Left renal cortex interstitium (tissue), 4 donors: ENCODE measurements at places on chromosomes 5 and 9.
A peak's percentile ranks its signal among the peaks of the same experiment; 100 is the strongest.

DNA sequence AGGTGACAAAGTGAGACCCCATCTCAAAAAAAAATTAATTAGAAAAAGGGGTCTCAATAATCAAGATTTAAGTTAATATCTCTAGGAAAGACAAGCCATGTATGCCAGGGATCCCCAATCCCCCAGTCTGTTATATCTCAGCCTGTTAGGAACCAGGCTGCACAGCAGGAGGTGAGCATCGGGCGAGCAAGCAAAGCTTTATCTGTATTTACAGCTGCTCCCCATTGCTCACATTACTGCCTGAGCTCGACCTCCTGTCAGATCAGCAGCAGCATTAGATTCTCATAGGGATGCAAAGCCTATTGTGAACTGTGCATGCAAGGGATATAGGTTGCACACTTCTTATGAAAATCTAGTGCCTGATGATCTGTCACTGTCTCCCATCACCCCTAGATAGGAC lies 116.8 kb downstream of the TARS1 start:
- no peak for DNase-seq

DNA sequence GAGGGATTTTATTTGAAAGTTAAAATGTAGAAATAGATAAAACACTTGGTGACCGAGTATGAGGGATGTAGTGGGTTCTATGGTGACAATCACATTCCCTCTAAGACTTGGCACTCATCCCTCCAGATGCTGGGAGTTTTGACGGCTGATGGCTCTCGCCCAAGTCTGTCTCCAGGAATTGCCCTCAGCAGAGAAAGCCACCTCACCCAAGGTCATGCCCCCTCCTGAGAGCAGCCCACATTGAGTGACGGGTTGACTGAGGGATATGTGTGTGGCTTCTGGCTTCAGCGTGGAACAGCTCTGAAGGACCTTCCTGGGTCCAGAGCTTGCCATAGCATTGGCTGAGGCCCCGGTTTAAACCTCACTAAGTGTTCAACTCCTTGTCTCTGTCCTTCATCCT lies 19.4 kb downstream of the CAVIN4 start:
- DNase-seq = no peak

DNA sequence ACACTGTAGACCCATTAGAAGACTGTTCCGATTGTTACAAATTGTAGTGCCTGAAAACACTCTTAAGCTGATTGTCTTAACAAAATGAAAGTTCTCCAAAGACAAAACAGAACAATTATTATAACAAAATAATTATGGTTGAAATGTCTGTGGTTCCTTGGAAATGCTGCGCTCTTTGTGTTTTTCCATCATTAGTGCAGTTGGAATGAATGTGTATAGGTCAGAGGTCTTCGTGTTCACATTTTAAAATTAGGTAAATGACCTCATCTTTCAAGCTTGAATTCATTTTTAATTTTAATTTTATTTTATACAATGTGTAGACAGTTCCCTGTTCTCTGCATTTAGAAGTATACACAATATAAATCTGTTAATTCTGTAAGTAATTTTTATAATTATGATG lies 56.7 kb upstream of the NXNL2 start:
- no peak for DNase-seq

GRCh38 chr5:72005671-72006070 lies 101.6 kb upstream of the MAP1B start:
- DNase-seq = no peak

GRCh38 chr5:143271431-143271830 lies 132.1 kb downstream of the NR3C1 start:
- DNase-seq = no peak

DNA sequence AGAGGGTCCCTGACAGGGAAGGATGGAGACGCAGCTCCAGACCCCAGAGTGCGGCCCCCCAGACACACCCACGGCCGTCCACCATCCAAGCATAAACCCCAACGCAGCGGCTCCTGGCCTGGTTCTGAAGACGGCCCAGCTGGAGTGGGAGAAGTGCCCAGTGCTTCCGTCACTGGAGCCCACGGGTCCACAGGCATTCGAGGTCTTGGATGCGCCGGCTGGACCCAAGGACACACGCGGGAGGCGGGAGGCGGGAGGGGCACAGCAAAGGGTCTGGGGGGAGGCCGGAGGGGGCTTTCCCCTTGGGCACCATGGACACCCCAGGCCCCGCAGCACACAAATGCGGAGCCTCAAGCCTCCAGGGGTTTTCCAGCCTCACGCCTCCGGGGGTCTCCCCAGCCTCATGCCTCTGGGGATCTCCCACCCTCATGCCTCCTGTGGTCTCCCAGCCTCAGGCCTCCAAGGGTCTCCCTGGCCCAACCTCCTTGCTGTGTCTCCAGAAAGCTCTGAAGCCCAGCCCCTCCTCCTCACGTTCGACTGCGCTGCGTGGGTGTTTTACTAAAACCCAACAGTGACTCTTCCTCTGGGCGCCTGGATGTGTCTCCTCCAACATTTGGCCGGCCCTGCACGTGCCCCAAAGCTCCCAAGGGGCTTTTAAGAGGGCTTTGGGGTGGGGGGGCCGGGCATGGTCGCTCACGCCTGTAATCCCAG lies 15.2 kb downstream of the EXD3 start:
- no peak for DNase-seq

GRCh38 chr5:170642776-170643436 lies 139.1 kb downstream of the KCNIP1 start:
- DNase-seq = no peak

GRCh38 chr9:18824095-18824666 lies 208.8 kb downstream of the SAXO1 start:
- no peak for DNase-seq

- peak; percentile 30 for DNase-seq
Observed at GRCh38 chr5:128201065-128201926, 117.7 kb downstream of the SLC12A2 start.

DNA sequence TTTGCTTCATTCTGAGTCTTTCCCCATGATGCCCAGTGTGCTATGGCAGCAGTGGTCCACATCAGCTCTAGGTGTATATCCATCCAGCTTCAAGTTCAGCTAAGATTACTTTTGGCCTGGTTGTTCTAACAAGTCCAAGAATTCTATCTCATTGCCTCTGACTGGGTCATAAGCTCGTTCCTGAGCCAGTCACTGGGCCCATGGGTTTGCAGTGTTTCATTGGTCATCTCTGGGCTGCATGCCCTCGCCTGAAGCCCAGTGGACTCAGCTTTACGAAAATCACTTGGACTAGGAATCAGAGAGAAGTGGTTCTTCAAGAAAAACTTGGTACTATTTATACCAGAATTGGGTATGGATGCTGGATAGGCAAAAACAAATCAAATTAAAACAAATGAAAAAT lies 16.1 kb upstream of the ARHGAP26 start:
- no peak for DNase-seq

DNA sequence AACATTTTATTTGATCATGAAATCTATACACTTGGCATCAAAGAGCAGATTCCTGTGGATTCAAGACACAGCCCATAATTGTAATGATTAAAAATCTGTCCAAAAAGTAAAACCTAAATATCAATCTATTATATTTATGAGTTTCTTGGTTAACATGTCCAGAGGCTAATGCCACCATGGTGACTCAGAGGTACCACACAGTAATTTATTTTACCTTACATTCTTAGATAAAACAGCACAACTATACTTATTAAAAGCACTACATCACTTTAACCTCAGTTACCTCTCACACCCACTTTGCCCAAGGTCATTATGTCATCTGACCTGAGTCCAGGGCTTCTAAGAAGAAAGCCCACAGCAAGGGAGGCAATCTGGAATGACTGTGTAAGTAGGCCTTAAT lies 519.2 kb downstream of the RASEF start:
- no peak for DNase-seq

GRCh38 chr5:177319913-177320588 lies 8.4 kb upstream of the MXD3 start:
- DNase-seq = no peak

- no peak for DNase-seq
Observed at GRCh38 chr5:81156732-81157131, 76.4 kb upstream of the CKMT2 start.

DNA sequence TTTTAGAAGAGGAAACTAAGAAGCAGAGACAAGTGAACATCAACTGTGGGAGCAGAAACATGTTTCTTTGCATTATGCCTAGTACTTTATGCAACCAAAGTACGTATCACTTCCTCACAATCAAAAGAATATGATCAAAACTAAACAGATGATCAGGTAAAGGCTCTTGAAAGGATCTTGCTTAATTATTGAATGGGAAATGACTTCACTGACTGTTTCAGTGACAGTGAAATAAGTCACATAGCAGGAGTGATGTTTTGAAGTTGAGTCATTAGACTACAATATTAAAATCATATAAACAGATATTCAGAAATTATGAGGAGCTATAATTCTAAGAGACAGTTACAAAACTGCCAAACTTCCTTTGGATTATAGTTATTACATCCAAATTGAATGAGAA lies 527.3 kb downstream of the MTRR start:
- DNase-seq = no peak

GRCh38 chr9:70502690-70503089 lies 88.2 kb upstream of the KLF9 start:
- no peak for DNase-seq

- DNase-seq = no peak
Observed at GRCh38 chr9:137220317-137221094, 1.5 kb downstream of the RNF208 start.

- DNase-seq = no peak
Observed at GRCh38 chr5:122332599-122333555, 20.8 kb downstream of the SNCAIP start.

DNA sequence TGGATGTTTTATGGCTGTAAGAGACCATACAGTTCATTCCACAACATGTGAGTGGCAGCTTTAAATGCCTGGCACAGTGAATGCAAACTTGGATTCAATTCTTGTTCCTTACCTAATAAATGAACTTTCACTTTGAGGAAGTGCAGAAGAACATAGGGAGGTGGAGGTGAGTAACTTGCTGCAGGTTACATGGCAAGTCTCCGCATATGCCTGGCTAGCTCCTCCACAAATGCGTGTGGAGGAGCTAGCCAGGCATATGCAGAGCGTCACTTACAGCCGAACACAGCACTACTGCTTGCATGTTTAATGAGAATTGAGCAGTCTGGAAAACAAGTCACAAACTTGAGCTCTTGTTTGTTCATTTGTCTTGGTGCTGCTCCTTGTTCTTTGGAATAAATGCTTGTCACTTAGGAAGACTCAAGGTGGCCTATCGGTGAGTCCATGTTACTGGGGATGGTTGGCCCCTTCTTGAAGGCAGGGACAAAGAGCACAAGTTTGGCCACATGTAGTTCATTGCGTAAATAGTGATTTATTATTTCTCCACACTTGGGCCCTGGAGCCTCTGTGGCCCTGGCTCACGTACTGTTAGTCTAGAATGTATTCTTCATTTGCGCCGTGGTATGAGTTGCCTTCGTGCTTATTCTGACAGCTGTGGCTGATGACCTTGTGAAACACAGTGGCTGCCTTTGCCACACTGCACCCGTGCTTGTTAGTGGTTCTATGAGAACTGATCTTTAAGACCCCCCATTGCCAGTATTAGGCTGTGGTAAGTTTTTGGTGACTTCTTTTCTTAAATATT lies 3.1 kb downstream of the ISOC1 start:
- no peak for DNase-seq

DNA sequence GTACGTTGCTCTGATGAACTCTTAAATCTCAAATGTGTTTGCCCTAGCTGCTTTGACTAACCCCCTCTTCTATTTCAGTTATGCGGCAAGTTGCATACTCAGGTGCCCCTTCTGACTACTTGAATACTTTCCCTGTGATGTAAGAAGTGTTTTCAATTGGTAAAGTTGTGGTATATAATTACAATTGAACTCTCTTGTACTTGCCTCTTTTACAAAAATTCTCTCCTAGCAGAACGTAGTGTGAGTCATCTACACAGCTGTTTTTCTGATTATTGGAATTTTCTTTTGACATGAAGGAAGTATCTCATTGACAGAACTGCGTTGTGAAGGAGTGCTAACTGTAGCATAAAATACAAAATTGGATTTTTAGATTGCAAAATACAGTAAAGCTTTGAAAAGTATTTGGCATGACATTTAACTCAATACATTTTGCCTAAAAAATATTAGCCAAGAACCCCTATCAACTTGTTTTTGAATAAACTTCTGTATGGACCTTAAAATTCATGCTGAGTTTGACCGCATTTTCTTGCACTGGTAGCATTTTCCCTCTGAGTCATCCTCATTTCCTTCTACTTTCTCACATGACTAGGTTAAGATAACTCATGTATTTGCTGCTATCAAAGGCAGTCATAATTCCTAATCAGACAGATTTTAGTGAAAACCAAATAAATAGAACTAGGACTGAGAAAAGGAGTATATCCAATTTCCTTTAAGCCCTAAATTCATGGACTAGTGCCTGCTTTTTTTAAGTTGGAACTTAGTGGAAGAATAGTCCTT lies 6.3 kb downstream of the CRHBP start:
- DNase-seq = no peak

DNA sequence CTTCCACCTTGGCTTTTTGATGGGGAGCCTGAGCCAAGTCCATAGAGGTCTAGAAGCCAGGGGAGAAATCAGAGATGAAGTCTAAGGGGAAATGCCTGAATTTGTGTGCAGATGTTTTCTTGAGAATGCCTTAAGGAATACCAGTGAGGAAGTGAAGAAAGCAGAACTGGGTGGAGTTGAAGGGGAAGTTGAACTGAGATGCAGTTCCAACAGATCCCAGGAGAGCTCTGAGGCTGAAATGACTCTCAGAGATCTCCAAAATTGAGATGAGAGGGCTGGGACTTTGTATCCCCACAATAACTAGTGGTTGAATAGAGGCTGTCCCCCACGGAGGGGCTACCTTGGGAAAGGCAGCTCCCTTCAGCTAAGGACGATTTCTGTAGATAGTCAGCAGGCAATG lies 197.1 kb downstream of the ZNF462 start:
- no peak for DNase-seq

- DNase-seq = no peak
Observed at GRCh38 chr9:34382054-34382453, 5.4 kb upstream of the MYORG start.

DNA sequence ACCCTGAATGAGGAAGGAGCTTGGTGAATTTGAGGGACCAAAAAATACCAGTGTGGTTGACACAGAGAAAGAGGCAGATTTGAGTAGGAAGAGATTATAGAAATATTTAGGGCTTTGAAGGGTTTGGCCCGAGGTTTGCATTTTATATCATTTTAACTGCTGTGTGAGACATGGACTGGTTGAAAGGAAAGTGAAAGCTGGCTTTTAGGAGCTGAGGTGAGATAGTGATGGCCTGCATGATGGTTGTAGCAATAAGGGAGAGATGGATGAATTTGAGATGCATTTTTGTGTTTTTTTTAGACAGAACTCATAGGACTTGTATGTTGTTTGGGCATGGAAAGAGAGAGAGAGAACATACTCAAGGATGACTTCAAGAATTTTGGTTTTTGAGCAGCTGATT lies 21.7 kb downstream of the FER start:
- DNase-seq = no peak

- no peak for DNase-seq
Observed at GRCh38 chr9:104836235-104836634, 72.3 kb downstream of the NIPSNAP3B start.

GRCh38 chr5:167840527-167841130 lies 450.8 kb upstream of the WWC1 start:
- no peak for DNase-seq

DNA sequence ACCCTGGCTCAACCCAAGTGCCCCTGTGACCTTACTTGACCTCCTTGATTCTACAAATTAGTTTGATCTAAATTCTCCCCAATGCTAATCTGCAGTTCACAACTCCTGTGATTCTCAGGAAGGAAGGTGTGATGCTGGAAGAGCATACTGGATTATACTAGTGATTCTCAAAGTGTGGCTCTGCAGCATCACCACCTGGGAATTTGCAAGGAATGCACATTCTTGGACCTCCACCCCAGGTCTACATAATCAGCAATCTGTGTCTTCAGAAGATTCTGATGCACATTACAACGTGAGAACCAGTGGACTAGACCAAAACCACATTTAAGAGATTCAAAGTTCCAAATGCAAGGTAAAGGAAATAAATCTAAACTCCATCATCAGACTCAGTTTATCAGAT lies 198.6 kb downstream of the AGTPBP1 start:
- no peak for DNase-seq
